ENCODE measurements at places on chromosomes 1 and 21.

DNA sequence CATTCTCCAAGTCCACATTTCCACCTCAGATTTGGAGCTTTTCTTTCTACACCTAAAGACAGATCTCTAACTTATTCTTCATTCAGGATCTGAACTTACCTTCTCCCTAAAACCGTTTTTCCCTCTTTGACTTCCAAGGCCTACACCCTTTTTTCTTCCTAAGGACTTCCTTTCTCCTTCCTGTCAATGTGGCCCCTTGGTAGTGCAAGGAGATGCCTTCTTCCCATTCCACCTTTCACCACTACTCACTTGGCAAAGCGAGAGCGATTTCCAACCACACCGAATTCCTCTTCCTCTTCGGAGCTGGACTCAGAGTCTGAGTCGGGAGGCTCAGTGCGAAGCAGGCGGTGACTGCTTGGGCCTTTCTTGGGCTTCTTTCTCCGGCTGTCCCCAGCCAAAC, 1.3 kb downstream of the EFCAB14 start:
- DNase-seq = no peak

DNA sequence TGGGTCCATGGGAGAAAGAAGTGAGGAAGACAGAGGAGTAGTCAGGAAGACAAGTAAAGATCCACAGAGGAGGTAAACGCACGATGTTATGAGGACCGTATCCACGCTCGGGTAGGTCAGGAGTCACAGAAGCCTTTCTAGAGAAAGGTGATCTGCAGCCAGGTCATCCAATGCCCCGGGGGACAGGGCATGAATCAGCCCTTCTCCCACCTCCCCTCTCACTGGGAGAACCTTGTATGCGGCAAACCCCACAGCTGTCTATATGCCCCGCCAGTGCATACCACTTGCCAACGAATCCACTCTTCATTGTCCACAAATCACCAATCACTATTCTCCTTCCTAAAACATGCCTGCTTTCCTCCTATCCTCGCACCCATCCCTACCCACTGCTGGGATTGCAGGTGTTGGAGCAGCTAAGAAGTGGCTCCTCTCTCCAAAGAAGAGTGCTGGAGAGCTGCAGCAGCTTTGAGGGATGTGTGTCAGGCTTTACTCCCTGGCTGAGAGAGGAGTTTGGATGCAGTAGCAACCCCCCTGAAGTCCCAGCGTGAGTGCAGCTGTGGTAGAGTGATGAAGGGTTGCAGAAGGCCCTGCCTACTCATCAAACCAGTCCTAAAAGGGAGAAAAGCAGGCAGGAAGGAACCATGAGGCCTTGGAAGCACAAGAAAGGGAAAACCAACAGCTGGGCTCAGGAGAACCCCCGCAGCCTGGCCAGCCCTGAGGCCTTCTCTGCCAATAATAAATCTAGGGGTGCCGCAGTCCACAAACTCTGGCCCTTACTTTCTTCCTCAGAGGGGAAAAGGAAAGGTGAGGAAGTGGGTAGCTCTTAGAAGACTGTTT, 102.2 kb upstream of the GADD45A start:
- no peak for DNase-seq

DNA sequence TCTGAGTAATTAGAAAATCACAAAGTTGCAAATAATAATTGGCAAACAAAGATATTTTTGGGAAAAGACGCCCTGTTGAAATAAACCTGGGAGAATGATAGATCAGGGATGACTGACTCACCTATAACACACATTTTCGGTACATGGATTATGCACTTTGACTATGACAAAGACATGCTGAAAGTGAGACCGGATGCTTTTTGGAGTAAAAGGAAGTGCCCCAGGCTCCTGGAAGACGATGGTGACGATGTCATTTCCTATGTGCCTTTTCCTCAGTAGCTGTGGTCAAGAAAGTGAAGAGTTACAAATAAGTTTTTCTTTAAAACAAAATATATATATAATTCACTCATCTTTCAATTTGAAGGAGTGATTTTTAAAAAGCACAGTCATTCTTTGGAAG, 158.7 kb downstream of the SIPA1L2 start:
- DNase-seq = no peak

DNA sequence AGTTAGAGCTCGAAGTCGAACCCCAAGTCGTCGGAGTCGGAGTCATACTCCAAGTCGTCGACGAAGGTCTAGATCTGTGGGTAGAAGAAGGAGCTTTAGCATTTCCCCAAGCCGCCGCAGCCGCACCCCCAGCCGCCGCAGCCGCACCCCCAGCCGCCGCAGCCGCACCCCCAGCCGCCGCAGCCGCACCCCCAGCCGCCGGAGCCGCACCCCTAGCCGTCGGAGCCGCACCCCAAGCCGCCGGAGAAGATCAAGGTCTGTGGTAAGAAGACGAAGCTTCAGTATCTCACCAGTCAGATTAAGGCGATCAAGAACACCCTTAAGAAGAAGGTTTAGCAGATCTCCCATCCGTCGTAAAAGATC, 12.1 kb downstream of the SON start:
- no peak for DNase-seq

- no peak for DNase-seq
Measured at GRCh38 chr1:74593887-74594866, 79.4 kb downstream of the ERICH3 start.

- DNase-seq = peak; percentile 59
Measured at GRCh38 chr1:145997016-145997717, 788 bp upstream of the TXNIP start.

DNA sequence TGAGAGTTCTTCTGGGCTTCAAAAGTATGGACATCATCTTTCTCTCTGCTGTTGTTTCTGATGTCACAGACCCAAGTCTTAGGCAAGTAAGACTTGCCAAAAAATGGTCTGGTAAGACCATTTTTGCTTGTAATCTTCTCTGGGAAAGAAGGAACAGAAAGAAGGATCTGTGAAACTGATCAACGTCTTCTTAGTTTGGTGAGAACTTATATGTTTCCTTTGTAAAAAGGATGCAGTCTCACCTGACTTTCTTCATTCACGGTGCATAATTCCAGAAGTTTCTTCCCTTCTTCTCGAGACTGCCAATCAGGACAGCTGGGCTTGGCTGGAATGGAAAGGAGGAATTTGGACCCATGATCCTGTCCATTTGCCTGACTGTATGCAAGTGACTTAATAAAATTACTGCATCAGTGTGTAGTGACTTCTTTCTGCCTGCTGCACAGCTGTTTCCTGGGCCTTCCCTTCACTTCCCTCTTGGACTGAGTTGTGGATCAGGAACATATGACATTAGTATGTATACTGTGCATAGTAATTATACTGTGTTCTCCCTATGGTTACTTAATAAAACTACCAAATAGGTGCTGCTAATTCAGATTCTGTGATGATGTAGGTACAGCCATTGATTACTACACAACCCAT, 7.6 kb upstream of the DENND1B start:
- DNase-seq = no peak

DNA sequence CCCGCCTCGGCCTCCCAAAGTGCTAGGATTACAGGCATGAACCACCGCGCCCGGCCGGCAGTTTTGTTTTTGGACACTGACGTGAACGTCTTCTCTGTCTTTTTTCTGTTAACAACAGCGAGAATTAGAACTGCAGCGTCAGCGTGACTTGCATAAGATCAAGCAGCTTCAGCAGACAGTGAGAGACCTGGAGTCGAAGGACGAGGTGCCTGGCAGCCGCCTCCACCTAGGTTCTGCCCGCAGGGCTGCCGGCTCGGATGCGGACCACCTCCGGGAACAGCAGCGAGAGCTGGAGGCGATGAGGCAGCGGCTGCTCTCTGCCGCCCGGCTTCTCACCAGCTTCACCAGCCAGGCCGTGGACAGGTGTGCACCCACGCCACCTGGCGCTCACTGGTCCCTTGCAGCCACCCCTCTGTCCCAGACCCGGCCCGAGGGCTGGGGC, 22.9 kb upstream of the DIP2A start:
- DNase-seq = no peak

GRCh38 chr1:244077473-244078220, 26.6 kb downstream of the ZBTB18 start:
- DNase-seq = no peak

DNA sequence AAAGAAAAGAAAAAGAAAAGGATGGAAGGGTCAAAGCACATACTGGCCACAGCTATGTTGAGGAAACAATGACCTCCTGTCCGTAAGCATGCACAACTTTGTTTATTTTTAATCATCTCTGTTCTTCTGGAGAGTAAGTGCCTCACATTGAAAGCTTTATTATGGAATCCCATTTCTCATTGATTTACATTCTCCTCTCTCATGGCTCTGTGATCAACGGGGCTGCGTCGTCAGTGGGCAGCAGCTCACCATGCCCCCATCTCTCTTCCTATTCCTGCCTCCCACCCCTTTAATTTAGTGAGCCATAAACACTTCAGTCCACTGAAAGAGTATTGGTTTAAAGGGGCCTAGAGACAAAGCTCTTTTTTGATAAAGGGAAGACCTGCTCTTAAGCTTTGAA, 98.9 kb downstream of the KAZN start:
- no peak for DNase-seq

DNA sequence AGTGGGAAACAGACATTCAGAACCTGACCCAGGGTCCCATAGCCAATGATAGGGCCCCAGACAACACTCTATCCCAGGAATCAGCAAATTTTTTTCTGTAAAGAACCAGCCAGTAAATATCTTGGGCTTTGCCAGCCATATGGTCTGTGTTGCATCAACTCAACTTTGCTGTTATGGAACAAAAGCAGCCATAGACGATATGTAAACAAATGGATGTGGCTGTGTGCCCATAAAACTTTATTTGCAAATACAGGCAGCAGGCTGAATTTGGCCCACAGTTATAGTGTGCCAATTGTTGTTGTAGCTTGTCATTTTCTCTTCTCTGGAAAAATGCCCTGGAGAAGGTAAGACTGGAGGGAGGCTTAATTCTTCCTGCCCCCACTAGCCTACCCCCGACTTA, 431.1 kb upstream of the VAMP3 start:
- DNase-seq = no peak

GRCh38 chr1:46594063-46594462, 10.0 kb downstream of the MKNK1 start:
- no peak for DNase-seq

DNA sequence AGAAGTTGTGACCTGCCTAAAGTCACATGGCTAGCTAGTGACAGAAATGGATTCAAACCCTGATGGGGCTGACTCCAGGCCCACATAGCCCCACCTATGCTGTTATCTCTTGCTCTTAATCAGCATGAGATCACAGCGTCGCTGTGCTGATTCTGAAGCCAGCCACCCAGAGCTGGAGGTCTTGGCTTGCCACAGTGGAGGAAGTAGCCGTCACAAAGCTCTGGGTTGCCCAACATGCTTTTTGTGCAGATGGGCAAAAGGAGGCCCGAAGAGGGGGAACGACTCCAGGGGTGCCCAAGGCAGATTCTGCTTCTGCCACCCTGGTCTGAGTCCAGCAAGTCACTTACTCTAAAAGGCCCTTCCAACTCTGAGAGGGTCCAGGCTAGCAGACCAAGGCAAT, 14.7 kb upstream of the MFSD2A start:
- DNase-seq = no peak

- DNase-seq = no peak
Measured at GRCh38 chr1:155507945-155508344, 54.7 kb downstream of the ASH1L start.

Data from activated naive CD4-positive, alpha-beta T cell treated with anti-CD3 and anti-CD28 coated beads, Interleukin-2, amount 50 U/mL, for 16 hours (primary cell).